Midbrain (tissue), 1 donor: ENCODE measurements at places on chromosomes 5 and 9.
A peak's percentile ranks its signal among the peaks of the same experiment; 100 is the strongest.

DNA sequence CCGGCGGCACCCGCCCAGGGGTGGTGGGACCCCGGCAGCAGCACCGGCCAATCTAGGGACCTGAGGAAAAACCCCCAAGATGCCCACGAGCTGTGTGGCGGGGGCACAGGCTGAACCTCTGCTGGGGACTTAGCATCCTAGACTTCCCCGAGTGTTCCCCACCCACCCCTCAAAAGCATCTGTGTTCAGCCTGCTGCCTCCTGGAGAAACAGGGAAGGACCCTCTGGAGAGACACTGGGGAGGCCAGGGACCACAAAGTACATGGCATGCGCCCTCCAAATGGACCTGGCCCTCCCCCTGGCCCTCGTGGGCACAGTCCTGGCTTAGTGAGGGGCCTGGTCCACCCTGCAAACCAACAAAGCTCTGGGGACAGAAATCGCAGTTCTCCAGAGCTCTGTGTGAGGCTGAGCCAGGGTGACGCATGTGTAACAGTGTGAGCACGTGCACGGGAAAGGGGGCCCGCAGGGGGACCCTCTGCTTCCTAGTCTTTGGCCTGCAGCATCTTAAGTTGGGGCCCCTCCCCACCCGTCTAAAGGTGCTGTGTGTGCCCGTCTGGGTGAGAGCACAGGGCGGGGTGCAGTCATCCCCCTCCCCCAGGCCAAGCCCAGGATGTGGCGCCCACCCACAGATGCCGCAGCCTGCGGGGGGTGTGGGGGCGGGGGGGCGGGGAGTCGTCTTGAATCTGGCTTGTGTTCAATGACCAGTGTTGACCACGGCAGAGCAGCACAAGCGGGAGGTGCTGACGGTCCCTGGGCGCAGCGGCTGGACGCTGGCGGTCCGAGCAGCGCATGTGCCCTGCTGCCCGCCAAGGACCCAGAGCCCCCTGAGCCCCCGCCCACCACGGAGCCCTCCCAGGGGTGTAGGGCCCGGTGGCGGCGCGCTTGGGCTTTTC, 672 bp upstream of the KCNT1 start:
- no peak for DNase-seq

DNA sequence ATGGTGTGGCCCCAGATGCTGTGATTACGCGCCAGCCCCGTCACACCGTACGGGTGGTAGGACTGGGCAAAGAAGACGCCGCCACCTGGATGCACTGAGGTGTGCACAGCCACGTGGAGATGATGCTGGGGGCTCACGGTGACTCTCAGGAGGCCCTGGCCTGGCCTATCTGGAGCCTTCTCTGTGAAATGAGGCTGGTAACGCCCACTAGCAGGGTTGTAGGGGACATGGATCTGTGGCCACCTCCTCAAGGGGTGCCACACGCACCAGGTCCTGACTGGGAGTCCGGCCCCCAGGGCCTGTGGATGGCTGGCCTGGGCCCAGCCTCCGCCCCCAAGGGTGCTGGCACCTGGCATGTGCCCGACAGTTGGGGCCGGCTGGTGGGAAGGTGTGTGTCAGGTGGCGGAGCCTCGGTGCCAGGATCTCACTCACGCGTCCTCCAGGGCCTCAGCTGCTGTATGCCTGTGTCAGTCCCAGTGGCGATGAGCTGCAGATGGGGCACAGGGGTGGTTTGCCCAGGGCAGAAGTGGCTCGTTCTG, 32.4 kb downstream of the NEK6 start:
- no peak for DNase-seq

- peak; percentile 55 for DNase-seq
Measured at GRCh38 chr5:172106511-172107356, 81.3 kb downstream of the STK10 start.

GRCh38 chr9:21935631-21936030, 58.6 kb downstream of the CDKN2A start:
- DNase-seq: no peak

- DNase-seq: no peak
Measured at GRCh38 chr5:139385061-139386049, 2.3 kb upstream of the SLC23A1 start.
